ENCODE measurements at places on chromosomes 3 and 15.

- DNase-seq: no peak
Measured at GRCh38 chr3:173055228-173055933, 85.7 kb downstream of the SPATA16 start.

DNA sequence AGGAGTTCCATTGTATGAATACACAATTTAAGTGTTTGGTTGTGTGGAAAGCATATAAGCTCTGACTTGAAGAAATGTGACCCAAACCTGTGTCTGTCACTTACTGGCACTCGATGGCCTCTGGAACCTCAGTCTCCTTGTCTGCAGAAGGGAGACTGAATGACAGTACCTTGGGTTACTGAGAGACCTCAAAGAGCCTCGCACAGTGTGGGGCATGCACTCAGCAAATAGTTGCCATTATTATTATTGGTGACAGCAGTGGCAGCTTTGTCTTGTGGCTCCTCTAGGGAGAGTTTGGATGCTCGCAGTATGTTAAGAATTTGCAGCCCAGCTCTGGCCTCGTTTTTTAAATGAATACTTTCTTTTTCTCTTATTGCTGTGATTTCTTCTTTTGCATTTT is 43.4 kb downstream of the EEFSEC start:
- DNase-seq: no peak

- no peak for DNase-seq
Measured at GRCh38 chr15:26879706-26880105, 12.8 kb downstream of the GABRA5 start.

DNA sequence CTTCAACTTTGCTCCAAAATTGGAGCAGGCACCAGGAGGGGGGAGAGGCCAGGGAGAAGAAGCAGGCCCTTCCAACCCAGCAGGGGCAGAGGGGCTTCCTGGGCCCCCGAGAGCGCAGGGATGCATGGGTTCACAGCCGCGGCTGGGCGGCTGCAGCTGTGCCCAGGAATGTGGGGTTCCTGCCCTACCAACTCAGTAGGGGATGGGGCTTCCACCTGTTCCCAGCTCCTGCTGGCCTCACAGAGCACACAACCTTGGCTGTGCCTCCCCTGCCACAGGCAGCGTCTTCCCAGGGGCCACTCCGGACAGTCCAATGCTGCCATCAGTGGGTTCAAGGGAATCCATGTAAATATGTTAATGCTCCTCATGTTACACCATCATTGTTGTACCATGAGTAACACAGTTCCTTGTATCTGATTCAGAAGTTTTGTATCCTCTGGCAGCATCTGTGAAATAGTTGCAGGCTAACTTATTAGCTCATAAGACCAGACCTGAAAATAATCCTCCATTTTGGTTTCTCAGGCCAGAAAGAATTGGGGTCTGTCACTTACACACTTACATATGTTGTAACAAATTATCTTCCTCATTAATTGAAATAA is 12.1 kb upstream of the SIAH2 start:
- no peak for DNase-seq

DNA sequence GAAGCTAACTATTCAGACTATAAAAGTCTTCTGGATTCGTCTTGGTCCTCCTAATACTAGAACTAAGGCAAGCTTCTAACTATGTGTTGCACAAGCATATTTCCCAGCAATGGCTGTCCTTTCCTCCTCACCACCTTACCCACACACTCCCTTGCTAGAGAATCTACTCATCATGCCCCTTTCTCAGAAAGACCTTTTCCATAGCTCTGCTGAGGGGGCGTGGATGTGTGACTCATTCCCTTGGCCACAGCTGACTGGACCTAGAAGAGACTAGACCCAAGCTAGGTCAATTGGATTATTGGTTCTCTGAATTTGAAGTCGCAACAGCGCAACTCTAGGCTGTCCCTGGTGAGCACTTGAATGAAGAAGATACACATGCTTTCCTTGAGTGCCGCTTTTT is 47.1 kb downstream of the ERC2 start:
- no peak for DNase-seq

DNA sequence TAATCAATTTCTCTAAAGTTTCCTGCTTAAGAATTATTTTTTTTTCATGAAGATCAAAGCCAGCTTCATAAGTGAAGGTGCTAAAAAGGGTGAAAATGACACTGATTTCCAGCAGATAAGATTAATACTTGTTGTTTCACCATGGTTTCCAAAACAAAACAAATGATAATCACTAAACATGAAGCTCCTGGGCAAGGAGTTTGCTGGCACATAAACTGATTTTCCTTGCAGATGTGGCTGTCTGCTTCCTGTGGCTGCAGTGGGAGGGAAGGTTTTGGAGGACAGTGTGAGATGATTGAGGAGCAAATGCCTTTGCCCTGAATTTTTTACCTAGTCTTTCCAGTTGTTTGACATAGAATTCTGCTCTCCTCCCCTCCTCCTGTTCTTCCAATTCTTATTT is 228.8 kb downstream of the DIPK2A start:
- no peak for DNase-seq

GRCh38 chr15:101309436-101310160 is 14.6 kb upstream of the SNRPA1 start:
- DNase-seq: no peak

DNA sequence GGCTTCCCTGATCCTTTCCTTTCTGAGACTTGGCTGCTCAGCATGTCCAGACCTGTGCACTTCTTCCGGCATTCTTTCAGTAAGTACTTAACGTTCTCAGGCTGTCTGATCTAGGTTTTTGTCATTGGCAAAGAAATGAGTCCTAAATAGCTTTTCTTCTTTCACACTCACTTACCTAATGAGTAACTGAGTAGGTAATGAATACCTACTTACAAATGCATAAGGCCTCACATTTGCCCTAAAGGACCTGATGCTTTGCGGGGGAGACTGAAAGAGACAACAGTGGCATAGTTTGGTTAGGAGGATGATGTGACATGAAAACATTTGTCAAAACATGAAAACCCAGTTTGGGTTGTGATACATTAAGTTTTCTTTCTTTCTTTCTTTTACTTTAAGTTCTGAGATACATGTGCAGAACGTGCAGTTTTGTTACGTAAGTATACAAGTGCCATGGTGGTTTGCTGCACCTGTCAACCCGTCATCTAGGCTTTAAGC is 516.7 kb upstream of the CFAP20DC start:
- DNase-seq: no peak

GRCh38 chr3:104245981-104246380 is 1120.7 kb upstream of the ALCAM start:
- no peak for DNase-seq

DNA sequence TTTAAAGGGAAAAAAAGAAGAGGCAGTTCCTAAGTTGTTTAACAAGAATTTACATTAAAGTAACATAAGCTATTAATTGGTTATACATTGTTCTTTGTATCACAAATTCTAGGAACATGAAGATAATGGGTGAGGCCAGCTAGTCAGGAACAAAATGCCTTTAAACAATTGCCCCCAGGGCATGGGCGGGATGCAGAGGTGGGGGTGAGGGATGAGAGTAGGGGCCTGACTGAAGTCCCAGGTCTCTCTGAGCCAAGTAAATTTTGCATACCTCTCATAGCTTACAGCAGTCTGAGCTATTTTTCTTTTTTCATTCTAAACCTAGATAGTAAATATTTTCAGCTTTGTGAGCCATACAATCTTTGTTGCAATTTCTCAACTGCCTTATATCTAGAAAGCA is 77.8 kb upstream of the RNU6-1 start:
- DNase-seq: no peak

DNA sequence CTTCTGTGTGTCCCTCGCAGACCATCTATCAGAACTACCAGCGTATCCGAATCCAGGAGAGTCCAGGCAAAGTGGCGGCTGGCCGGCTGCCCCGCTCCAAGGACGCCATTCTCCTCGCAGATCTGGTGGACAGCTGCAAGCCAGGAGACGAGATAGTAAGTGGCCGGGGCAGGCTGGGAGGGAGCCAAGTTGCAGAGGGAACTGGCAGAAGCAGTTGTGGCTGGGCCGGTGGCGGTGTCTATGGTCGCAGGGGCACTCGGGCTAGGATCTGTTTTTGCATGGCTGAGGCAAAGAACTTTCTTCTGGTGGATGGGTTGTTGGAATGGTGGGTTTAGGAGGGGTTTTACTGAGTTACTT is 10.1 kb downstream of the MCM2 start:
- DNase-seq: no peak
